ENCODE measurements at places on chromosomes 11 and 22.

DNA sequence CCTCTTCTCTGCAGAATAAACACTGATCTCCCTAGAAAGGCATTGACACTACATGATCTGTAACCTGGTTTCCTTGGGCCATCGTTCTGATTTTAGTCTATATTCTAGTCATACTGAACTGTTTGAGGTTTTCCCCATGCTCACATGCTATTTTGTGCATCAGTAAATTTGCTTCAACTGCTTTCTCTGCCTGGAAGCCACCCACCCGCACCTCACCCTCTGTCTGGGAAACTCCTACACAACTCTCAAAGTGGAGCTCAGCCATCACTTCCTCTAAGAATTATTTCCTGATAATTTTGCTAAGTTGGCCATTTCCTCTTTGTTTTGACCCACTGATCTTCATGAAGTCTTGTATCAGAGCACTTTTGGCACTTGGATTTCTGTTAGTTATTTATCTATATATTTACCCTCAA is 36.1 kb downstream of the MMP20 start:
- no peak for DNase-seq

- DNase-seq, result no peak
Observed at GRCh38 chr22:44214764-44215163, 34.0 kb downstream of the PARVG start.

DNA sequence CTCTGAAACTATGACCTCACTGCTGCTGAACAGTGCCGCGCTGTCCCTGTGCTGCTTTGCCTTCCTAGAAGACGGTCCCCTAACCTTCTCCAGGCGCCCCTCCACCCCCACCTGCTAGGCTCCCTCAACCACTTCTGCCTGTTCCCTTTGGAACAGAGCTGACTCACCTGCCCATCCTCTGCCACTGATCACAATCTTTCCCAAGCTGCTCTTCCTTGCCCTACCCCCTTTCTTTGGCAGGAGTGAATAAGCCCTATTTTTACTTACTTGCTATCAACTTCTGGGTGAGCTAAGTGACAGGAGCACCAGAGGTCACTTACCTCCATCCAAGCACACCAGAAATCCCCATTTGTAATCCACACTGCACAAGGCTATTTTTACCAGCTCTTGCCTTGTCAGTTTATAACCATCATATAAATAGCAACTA is 116.0 kb upstream of the BID start:
- no peak for DNase-seq

GRCh38 chr11:77502346-77502905 is 28.5 kb upstream of the PAK1 start:
- DNase-seq, result no peak

- no peak for DNase-seq
Observed at GRCh38 chr11:30635401-30635989, 49.3 kb upstream of the MPPED2 start.

DNA sequence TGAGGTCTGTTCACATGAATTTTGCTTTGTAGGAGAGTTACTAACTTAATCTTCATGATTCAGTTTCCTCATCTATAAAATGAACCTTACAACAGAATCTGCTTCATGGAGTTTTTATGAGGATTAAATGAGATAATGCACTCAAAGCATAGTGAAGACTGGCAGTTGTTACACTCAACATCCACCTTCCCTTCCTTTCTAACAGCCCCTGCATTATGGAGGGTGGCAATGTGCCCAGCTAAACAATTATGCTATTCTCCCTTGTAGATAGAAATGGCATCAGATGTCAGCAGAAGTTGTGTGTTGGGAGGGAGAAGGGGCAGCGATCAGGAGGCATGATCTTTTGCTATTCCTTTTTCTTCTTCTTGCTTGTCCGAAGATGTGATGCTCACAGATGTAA is 6.5 kb downstream of the POU2AF1 start:
- no peak for DNase-seq

DNA sequence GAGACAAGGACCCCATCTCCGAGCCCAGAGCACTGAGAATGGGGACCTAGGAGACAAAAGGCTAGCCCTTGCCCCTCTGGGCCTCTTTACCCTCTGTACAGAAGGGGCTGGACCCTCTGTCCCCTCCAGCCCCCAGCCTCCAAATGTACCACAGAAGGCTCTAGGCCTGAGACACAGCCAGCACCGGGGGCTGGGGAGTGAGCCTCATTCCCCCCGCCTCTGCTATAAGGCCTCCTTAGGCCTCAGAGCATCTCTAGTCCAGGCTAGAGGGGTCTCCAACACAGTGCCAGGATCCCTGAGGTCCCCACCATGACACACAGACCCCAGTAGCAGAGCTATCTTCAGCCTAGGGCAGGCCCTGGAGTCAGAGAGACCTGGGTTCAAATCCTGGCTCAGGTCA is 4.8 kb downstream of the SMTN start:
- no peak for DNase-seq

- no peak for DNase-seq
Observed at GRCh38 chr11:115548878-115549528, 44.8 kb upstream of the CADM1 start.

DNA sequence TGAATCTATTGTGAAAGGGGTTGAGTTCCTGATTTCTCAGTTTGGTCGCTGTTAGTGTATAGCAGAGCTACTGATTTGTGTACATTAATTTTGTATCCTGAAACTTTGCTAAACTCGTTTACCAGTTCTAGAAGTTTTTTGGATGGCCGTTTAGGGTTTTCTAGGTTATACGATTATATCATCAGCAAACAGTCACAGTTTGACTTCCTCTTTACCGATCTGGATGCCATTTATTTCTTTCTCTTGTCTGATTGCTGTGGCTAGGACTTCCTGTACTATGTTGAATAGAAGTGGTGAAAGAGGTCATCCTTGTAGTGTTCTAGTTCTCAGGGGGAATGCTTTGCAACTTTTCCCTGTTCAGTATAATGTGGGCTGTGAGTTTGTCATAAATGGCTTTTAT is 24.6 kb upstream of the OOSP4B start:
- DNase-seq, result no peak

- no peak for DNase-seq
Observed at GRCh38 chr11:9529334-9529650, 44.2 kb upstream of the WEE1 start.
